Epithelial cell of esophagus (primary cell): ENCODE measurements at places on chromosomes 11 and 22.

- peak; percentile 86 for DNase-seq
These were observed 22.3 kb upstream of the SPON1 start for GRCh38 chr11:13939961-13940906.

- DNase-seq: no peak
These were observed 38.0 kb downstream of the TMEM123 start for GRCh38 chr11:102414559-102414958.

DNA sequence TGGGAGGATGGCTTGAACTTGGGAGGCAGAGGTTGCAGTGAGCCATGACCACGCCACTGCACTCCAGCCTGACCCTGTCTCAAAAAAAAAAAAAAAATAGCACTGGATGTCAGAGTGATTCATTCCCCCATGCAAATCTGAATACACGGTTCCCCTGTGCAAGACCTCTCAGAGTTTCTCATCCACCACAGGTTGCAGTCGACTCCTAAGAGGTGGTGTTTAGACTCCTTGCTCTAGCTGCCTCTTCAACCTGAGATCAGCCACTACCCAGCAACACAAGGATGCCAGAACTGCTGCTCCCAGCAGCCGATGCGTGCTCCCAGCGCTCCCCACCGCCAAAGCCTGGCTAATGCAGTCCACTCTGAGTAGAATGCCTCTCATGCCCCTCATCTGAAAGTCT lies 97.5 kb downstream of the PARVA start:
- DNase-seq: no peak

DNA sequence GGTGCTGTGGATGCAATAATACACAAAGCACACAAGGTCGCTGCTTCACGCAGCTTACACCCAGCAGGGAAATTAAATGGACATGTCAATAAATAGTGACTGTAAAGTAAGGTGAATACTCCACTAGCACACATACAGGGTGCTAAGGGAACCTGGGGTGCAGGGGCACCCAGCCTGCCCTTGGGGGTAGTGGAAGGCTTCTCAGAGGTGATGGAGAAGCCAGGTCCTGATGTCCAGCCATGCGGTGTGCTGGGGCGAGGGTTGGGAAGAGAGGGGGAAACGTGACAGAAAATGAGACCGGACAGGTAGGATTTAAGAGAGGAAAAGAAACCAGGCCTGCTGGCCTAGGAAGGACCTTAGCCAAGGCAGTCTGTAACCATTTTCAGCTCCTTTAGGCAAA lies 200.5 kb downstream of the GRIK4 start:
- no peak for DNase-seq

GRCh38 chr11:6606471-6607189 lies 3.1 kb downstream of the ILK start:
- DNase-seq: peak; percentile 87

DNA sequence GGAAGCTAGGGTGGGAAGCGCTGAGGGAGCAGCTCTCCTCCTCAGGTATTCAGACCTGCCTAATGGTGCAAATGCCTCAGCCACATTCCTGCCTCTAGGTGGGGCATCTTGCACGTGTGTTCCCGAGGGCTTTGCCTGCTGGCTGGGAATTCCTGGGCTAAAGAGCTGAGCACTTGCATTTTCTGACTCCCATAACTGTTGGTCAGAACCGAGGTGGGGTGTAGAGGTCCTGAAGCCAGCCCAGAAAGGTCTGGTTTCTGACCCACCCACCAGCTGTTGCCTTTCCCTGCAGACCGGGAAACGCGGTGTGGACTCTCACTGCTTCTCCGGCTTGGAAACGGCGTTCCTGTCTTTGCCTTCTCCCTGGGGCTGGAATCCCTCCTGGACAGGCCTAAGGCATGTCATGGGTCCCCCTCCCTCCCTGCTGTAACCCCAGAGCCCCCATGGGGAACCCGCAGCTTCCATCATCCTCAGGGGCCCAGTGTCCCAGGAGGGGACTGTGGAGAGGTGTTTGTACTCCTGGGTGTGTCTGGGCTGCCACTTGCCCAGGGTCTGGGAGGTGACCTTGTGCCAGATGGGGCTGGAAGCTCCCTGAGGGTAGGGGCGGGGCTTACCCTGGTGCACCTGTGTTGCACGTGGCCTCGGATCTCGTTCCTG lies 24.0 kb upstream of the SMIM38 start:
- peak; percentile 88 for DNase-seq

GRCh38 chr11:103824116-103824515 lies 212.3 kb upstream of the DDI1 start:
- DNase-seq: no peak

DNA sequence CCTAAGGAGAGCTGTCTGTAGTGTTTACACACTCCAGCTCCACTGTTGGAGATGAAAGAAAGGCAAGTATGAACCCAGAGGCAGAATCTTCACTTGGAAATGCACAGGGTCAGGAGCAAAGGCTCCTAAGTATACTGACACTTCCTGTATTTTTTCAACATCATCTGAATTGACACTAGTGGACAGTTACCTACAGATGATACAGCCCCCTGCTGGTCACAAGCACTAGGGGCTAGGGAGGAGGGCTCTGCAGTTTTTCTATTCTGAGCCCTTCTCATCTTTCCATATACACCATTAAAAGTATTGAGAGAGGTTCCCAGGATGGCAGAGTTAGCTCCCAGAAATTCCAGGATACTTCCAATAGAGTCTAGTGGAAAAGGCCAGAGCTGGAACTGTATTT lies 290.3 kb upstream of the API5 start:
- no peak for DNase-seq

GRCh38 chr11:65488273-65489034 lies 10.4 kb upstream of the MALAT1 start:
- peak; percentile 46 for DNase-seq

DNA sequence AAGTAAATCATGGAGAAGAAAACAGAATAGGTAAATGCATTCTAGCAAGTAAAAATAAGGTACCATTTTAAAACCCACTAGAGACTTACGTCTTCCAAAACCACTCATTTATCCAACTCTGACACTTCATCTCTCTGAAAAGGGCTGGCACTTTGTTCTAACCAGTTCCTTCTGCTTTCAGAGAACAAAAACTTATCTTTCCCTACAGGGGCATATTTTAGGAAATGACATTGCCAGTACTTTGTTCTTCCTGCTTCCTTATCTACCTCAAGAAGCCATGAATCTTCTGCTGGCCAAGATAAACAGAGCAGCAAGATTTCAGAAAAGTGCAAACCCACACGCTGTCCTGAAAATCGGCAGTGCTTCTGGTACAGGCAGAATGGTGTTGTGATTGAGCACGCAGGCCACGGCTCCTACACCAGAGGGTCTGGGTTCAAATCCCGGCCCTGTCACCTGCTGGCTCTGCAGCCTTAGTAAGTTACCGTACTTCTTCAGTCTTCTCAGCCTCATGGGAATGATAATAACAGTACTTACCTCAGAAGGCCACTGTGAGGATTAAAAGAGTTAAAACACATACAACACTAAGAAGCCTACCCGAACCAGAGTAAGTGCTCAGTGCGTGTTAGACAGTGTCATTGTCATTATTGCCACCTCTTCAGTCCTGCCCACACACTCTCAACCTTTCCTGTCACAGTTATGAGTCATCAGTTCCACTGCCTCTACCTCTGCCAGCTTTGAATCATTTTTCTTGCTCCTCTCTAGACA lies 11.0 kb downstream of the MPZL3 start:
- peak; percentile 92 for DNase-seq

DNA sequence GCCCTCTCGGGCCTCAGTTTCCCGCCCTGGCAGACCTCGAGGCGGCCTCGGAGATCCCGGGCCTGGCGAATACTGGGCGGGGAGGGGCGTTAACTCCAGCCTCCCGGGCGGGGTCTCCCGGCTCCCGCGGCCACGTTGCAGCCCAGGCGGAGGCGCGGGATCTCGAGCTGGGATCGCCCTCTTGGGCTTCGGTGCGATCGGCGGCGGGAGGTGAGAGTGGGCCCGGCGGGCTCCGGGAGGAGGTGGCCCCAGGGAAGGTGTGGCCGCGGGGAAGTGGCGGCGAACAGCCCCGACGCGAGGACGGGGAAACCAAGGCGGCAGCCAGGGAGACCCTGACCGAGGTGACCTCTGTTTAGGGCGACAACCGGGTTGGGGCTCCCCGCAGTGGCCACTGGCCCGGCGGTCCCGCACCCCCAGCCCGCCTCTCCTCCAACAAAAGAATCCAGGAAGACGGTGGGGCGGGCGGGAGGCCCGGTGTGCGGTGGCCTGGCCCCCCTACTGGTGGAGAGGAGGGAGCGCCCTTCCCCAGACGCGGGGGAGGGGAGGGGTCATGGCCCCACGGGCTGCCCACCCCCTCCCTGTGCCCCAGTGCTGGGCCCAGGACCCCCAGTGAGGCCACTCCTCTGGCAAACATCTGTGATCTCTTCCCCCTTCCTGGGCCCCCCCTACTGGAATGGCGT lies at the start of gene PHETA2:
TSS of gene PHETA2 (plus strand) at position 117 of the 680 bp plus-strand sequence. CDS start 3,046 bp downstream, outside the sequence.
- DNase-seq: peak; percentile 29

DNA sequence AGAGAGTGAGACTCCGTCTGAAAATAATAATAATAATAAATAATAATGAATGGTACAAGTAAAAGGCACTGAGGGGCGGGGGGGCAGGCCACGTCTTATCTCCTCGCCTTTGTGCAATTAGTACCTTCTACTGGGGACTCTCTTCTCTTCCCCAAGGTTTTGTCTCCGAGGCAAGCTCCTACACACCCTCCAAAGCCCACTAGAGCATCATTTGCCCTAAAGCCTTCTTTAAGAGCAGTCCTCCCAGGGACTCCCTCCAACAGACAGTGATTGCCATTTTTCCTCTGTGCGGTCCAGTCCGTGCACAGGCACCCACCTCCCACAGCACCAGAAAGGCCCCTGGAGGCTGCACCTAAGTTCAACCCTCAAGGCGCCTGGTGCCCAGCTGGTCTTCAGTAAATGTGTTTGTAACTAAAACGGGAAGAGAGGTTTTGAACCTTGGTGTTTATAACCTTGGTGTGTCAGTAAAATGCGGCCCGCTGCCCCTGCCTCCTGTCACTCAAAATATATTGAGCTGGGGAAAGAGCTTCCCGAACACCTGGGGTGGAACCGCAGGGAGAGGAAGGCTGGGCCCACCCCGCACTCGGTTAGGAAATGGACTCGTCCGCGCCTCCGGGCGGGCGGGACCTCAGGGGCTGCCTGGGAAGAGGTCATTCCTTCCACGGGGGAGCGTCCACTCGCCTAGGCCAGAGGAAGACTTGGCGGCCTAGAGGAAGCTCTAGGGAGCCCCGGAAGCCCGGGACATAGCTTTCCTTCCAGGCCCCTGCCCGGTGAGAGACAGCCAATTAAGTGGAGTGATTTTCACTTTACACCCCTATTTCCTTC lies 4.7 kb upstream of the KDELR3 start:
- no peak for DNase-seq

- DNase-seq: no peak
These were observed 1.9 kb downstream of the TAGLN start for GRCh38 chr11:117200813-117201657.

GRCh38 chr11:94912806-94913205 lies 60.5 kb downstream of the CWC15 start:
- DNase-seq: no peak

DNA sequence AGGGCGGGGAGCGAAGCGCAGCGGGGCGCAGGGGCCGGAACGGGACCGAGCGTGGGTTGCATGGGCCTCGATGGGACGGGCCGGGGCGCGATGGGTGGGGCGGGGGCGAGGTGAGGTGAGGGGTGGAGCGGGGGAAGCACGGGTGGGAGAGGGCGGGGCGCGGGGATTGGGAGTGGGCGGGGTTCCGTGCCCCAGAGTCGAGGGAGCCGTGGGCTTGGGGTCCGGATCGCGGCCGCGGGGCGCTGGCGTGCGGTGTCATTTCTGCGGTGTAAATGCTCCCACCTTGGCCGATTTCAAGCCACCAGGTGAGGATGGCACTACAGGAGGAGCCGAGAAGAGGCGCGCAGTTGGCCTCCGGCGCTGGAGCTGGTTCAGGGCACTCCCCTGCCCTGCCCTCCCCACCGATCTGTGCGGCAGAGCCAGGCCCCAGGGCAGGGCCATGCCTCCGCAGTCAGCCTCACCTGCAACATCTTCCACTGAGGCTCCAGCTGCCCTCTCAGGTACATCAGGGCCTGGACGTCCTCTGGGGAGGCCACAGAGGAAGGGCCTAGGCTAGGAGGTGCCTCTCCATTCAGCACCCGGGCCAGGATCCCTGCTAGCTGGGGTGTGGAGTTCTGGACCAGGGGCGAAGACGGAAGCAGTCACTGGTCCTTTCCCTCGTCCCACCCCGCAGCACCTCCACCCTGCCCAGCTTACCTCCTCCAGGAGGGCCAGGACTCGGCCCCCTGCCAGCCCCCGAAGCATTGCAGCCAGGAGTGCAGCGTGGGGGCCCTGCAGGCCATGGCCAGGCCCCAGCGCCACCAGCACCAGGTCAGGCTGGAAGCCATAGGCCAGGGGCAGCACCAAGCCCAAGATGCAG lies 620 bp upstream of the TUBGCP6 start:
- DNase-seq: peak; percentile 48

GRCh38 chr22:22942511-22943329 lies 55.1 kb downstream of the IGLL5 start:
- peak; percentile 46 for DNase-seq

DNA sequence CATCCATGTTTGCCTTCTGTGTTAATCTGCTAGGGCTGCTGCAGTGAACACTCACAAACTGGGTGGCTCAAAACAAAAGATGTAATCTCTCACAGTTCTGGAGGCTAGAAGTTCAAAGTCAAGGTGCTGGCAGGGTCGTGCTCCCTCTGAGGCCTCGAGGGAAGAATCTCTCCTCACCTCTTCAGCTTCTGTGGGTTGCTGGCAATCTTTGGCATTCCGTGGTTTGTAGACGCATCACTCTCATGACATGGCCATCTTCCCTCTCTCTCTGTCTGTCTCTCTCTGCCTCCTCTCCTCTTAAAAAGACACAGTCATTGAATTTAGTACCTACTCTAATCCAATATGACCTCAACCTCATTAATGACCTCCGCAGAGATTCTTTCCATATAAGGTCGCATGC lies 78.8 kb downstream of the TSPAN18 start:
- no peak for DNase-seq

DNA sequence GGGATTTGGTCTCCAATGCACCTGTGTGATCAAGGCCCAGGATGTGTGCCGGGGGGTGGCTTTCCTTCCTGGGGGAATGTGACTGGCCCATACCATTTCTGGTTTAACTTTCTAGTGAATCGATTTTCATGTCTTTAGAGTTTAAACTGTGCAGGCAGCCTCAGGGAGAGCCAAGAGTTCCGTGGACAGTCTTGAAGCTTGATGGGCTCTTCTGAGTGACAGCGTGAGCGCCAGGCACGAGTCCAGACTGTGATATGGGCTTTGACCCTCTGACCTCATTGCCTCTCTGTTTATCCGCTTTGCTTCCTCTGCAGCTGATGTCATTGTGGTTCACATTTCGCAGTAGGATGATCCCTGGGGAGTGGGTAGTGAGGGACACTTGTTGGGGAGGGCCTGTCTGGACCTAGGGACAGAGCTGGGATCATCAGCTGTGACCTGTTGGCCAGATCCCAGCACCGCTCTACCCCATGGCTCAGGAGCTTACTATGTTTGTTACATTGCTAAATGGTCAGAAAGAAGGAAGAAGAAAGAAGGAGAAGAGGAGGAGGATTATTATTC lies 80.6 kb upstream of the CLDN5 start:
- no peak for DNase-seq

GRCh38 chr11:64453466-64453865 lies 94.5 kb downstream of the RPS6KA4 start:
- no peak for DNase-seq
